Right lobe of liver (tissue), 6 donors: ENCODE measurements at places on chromosomes 4 and X. TPM values are rescaled to one million over a fixed set of nuclear protein-coding genes. Genes with fewer than 3 reads are reported as not detected.
A peak's percentile ranks its signal among the peaks of the same experiment; 100 is the strongest.

Gene BRCC3
- total RNA-seq, result 10.4 TPM

DNA sequence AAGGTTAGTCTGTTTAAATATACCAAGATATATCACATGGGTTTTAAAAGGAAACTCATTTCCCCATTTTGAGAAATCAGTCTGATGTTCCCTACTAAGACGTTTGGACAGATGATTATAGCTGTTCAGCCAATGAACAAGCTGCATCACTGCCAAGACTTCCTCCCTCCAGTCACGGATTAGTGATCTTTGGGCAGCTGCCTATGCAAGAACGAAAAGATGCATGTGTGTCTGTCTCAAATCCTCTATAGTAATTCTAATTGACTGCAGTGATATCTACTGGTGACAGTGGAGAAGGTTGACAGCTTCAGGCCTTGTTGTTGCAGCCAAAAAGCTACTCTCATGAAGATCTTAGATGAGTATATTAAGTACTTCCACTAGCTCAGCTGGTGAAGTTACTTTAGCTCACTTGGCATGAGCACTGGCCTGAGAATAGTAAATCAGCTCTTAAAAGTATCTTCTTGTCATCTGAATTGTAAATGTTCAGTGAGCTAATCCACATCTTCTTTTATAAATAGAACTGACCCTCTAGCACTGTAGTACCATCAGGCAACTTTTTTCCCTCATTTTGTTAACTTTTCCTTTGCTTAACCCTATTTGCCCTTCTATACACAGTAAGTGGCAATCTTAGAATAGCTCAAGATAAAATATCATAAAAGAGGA lies 134.5 kb upstream of the PCDH10 start:
- no peak for DNase-seq

GRCh38 chrX:22810876-22811275 lies 188.9 kb upstream of the DDX53 start:
- DNase-seq, result no peak

DNA sequence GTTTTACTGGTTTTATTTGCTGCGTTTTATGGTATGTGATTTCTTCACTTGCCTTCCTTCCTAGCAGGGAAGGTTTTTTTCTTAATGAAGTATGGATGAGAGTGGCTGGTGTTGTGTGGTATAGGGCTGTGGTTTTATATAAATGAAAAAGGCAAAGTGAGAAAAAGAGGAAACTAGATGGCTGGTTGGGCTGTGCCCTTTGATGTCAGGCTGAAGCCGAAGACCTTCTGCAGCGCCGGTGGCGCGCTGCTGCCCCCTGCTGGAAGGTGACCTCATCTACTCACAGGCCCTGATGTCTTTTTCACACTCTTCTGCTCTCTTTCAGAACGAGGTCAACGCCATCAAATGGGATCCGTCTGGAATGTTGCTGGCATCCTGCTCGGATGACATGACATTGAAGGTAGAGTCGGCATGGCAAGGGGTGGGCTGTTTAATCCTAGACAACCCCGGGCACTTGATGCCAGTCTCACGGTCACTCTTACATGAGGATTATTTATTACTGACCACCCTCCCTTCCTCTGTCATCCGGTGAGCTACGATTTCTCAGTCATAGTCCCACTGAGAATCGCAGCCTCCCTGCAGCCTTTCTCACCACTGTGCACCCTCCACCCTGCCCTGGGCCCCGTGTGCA lies 56.6 kb downstream of the GPR143 start:
- peak; percentile 79 for DNase-seq

Gene PRDM8
- 0.11 TPM for total RNA-seq

DNA sequence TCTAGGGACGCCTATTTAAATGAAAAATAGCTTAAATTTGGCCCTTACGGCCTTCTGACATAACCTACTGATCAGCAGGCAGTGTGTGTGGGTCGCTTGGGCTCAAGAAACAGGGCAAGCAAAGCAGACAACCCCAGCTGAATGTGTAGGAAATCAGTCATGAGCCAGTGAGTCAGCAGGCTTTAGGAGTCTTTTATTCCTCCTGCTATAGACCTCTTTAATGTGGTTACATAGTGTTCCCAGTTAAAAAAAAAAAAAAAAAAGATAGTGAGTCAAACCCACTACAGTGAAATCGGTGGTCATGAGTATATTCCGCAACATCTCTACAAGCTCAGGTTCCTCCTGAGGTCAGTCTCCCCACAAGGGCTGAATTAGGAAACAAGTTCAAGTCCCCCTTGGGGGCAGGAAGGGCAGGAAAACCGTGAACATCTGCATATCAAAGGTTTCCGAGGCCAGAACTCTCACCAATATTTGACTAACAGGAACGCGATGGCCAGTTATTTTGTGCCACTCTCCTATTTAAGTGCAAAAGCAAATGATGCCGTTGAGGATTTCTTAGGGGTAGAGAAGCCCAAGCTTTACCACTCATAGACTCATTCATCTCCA lies 32.7 kb downstream of the ACSL1 start:
- DNase-seq, result no peak

GRCh38 chr4:184765473-184766340 lies 31.8 kb upstream of the CENPU start:
- DNase-seq, result no peak

- no peak for DNase-seq
Observed at GRCh38 chr4:172660251-172660650, 508.4 kb upstream of the GALNT7 start.

DNA sequence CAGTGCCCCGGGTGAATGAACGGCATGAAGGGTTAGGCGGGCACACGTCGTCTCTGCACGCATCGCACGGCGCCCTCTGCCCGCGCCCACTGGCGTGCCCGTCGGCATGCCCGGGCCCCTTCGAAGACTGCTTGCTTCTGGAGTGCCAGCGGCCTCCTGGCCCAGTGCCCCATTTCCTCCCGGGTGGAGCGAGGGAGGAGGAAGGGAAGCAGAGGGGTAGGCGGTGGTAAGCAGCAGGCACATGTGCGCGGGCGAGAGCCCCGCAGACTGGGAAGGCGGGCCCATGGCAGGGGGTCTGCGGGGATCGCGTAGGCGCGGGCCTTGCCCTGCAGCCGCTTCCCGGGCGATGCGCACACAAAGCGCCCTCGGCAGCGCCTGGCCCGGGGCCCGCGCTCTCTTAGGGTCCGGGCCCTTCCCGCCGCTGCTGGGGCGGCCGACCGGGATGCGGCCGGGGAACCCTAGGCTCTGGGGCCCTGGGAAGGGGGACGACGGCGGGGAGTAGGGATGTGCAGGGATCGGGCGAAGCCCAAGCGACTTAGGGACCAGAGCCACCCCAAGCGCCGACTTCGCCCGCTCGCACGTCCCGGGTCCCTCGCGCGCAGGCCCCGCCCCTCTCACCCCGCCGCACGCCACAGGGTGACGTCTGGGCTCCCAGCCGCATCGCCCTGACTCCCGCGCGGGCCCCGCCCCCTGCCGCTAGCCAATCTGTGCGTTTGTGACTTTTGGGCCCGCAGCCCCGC lies 866 bp upstream of the EMD start:
- peak; percentile 98 for DNase-seq

DNA sequence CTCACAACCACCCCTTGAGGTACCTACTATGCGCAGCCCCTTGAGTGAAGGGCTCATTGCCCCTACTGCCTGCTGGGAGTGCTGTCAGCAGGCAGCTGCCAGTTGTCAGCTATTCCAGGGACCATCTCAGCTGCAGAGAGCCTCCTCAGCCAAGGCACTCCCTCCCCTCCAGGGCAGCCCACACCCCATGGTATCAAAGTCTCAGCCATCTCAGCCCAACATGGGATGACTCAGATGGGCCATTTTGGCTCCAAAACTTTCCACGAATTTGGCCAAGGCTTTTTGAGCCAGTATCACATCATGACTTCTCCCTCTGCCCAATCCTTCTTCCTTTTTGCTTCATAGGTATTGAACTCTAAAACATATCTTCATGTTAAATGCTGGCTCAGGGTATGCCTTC lies 61.4 kb upstream of the MAP3K15 start:
- no peak for DNase-seq

Gene FGFR3
- total RNA-seq, result 28.5 TPM

DNA sequence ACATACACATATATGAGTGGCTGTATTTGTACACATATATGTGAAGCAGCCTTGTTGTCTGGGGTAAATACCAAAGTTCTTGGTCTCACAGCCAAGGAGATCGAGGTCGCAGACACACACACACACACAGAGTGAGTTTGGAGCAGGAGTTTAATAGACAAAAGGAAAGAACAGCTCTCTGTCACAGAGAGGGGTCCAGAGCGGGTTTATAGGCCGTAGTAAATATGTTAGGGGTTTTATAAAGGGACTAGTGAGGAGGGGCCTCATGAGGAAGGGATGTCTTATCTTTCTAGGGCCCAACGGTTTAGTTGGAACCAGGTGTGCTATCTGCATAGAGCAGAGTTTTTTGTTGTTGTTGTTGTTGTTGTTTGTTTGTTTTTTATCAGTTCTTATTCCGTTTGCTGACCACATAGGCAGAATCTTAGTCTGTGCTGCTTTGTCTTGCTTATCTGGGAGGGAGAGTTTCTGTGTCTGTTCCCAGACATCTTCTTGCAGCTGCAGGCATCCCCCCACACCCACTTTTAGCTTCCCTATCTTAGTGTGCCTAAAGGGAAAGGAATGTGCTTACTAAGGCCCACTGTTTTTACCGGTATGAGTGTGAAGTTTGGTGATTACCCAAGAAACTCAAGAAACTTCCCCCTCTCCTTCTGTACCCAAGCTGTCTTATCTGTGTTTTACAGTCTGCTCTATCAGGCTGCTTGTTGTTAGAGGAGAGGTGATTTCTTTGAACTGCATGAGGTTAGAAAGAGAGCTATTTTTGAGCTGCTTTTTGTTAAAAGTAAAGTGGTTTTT lies 91.9 kb downstream of the TENT5D start:
- no peak for DNase-seq

Gene FAT4
- 4.6 TPM for total RNA-seq

GRCh38 chr4:25943312-25943711 lies 29.3 kb downstream of the SMIM20 start:
- DNase-seq, result no peak

GRCh38 chr4:1939664-1940509 lies 68.7 kb downstream of the NSD2 start:
- no peak for DNase-seq

DNA sequence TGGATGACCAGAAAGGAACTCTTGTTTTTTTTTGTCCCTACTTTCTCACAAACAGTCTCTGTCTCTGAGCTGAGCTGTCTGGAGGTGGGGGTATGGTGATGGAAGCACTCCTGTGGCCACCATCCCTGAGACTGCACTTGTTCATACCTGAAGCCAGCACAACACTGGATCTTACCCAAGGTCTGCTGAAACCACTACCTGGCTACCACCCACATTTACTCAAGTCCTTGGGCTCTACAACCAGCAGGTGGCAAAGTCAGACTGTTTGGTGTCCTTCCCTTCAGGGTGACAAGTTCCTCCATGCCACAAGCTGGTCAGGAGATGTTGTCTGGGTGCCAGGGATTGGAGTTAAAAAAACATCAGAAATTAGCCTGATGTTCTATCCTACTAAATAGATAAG lies 89.7 kb downstream of the NEXMIF start:
- no peak for DNase-seq

Gene LAP3
- 103 TPM for total RNA-seq

GRCh38 chrX:21412883-21413282 lies 38.7 kb downstream of the CNKSR2 start:
- DNase-seq, result no peak

GRCh38 chr4:98802770-98803198 lies 126.1 kb downstream of the EIF4E start:
- DNase-seq, result no peak

Gene BCORL1
- total RNA-seq, result 5.9 TPM

DNA sequence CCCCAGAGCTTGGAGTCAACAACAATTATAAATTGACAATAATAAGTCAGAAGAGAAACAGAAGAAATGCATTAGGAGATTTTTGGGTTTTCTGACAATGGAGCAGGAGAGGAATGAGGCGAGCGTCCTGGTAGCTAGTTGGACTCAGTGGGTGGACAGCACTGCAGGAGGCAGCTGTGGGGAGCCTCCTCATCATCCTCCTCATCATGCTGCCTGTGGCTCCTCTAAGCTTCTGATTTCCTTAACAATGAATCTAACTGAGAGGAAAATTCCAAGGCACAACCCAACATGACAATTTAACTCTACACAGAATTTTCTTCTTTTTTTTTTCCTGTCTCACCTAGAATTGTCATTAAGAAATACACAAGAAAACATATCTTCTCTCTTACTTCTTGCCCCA lies 357.1 kb upstream of the NOCT start:
- DNase-seq, result no peak

DNA sequence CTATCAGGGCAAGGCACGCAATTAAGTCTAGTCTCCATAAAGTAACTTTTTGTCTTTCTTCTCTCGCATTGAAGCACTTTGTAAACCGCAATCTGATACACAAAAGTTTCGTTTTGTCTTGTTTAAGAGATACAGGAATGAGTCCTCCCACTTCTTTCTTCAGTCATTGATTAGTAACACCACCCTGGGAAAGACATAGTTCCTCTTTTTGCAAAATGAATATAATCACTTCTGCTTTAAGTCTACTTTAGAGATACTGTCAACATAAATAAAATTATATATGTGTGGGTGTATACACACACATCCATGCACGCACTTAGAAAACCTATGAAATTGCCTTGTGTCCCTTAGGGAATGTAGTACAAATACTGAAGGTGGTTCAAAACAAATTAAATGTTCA lies 11.7 kb downstream of the COQ2 start:
- DNase-seq, result no peak

DNA sequence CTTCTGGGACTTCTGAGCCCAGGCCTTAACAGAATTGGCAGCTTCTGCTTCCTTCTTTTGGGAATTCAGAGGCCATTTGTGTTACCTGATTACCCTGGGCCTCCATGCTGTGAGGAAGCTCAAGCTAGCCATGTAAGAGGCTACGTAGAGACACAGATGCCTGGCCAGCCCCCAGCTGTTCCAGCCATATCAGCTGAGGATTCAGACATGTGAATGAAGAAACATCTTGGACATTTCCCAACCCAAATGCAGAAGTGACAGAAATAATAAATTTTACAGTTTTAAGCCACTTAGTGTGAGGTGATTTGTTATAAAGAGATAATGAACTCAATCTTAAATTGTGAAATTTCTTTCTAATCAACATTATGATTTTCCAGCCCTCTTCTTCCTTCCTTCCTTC lies 18.7 kb upstream of the ZNF827 start:
- no peak for DNase-seq

Gene PNMA6F
- total RNA-seq, result not detected
